Mammary epithelial cell (primary cell): ENCODE measurements at places on chromosomes 1 and 21. TPM values are rescaled to one million over a fixed set of nuclear protein-coding genes. Genes with fewer than 3 reads are reported as not detected.

GRCh38 chr1:86778569-86779239, 74.3 kb downstream of the SH3GLB1 start:
- peak; percentile 43 for DNase-seq

DNA sequence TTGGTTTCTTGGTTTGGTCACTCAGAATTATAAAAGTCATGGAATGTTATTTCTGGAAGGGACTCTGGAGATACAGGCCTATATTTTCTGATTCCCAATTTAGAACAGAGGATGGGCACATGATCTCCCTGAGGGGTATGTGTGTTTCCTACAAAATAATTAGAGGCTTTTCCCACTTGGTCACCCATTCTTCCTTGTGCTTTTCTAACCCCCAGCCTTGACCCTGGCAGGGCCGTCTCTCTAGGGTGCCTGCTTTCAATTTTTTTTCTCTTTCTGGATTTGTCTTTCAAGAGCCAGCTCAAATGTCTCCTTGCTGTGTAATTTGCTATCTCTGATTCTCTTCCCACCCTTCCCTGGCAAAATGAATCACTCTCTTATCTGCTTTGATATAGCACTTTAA, 131.9 kb downstream of the HLX start:
- no peak for DNase-seq

DNA sequence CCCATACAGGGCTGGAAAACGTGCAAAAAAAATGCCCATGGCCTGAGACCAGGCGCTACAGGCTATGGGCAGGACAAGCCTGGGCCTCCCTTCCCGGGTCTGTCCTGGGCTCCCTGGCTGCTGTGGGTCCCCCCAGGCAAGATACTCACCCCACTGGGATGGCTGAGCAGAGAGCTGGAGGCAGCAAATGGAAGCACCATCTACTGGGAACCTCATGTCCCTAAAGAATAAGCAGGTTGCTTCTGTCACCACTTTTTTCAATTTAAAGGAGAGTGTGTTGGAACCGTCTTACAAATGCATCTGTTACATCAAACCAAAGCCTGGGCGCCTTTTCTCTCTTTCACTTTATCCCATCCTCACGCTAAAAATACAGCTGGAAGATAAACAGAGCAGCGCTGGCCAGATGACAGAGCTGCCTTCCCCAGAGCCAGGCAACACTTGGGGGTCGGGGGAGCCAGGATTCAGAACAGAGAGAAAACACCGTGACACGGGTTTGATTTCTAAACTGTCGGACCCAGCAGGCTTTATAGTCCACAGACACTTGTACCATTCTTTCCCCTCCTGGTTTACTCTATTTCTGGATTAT, 262.1 kb upstream of the VAMP3 start:
- DNase-seq: no peak

DNA sequence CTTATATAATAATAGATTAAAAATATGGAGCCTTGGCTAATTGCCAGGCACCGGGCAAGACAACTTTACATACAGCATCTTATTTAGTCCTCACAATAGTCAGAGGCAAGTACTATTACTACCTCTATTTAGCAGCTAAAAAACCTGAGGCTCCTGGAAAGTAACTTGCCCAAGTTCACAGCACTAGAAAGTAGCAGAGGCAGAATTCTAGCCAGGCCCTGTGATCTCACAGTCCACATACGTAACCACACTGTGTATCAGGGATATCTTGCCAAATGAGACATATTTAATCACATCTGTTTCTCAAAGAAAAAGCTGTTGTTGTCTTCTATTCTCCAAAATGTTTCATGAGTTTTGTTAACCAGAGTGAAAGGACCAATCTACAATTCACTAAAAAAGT, 378.5 kb downstream of the PLPP3 start:
- no peak for DNase-seq

- DNase-seq: peak; percentile 30
These were observed 127.2 kb downstream of the IGSF21 start for GRCh38 chr1:18234790-18235242.

DNA sequence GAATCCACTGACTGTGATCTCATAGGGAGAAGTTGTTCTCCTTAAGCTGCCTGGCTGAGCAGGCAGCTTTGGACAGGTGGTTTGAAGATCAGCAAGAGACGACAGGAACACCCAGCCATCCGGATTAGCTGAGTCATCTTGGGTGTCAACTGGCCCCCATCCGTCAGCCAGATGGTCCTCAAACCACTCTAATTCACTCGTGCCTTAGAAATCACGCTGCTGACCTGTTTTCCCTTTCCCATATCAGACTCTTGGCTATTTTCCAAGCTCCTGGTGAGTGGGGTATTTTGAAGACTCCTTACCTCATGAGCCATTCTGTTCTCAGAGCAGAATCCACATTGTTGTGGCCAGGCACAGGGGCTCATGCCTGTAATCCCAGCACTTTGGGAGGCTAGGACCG, 149.1 kb upstream of the L1TD1 start:
- peak; percentile 20 for DNase-seq

- DNase-seq: no peak
These were observed 8.8 kb upstream of the COL16A1 start for GRCh38 chr1:31712630-31713029.

GRCh38 chr1:71068325-71069240, 12.3 kb downstream of the ZRANB2 start:
- no peak for DNase-seq

DNA sequence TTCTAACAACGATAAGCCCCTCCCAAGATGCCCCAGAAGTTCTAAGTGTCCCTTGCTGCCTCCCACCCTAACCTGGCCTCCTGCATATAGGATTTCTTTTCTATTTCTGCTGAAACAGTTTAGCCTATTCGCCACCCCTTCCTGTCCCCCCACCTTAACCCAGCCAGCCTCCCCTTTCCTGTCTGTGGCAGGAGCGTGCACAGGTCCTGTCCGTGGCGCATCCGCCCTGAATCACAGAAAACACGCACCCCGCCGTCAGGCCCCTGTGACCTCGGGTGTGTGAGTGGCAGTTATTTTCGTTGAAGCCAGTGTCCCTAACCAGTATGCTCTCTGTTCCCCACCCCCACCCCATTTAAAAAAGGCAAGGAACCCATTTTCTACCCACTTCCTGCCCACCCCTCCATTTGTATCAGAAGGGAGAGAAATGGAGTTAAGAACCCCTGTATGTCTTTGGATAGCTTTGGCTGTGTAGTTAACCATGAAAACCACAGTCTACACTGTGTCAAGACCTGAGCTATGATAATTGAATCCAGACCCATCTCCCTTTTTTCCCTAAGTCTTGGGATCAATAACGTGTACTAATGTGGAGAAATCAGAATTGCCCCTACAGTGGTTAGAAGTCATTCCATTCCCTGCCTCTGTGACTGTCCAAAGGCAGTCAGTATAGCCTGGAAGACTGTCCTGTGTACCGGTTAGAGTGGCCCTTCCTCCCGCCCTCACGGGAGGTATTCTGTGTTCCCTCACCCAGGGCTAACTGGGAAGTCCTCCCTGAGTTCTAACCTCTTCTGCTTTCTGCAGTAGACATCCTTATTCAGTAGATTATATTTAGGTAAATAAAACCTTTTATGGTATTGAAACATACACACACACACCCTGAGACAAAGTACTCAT, 1.8 kb downstream of the PLEKHO1 start:
- no peak for DNase-seq

- no peak for DNase-seq
These were observed 21.2 kb upstream of the TSPAN1 start for GRCh38 chr1:46153732-46154131.

The C1QC gene
- not detected for polyA plus RNA-seq

The CELA2B gene
- not detected for polyA plus RNA-seq

The FCRL2 gene
- polyA plus RNA-seq: not detected

The CHRNB2 gene
- 0.17 TPM for polyA plus RNA-seq

The DYNLT5 gene
- not detected for polyA plus RNA-seq

The LINGO4 gene
- polyA plus RNA-seq: not detected

The FALEC gene
- not detected for polyA plus RNA-seq

The SPRR3 gene
- polyA plus RNA-seq: 0.09 TPM
